ENCODE measurements at places on chromosomes 13 and 19.

DNA sequence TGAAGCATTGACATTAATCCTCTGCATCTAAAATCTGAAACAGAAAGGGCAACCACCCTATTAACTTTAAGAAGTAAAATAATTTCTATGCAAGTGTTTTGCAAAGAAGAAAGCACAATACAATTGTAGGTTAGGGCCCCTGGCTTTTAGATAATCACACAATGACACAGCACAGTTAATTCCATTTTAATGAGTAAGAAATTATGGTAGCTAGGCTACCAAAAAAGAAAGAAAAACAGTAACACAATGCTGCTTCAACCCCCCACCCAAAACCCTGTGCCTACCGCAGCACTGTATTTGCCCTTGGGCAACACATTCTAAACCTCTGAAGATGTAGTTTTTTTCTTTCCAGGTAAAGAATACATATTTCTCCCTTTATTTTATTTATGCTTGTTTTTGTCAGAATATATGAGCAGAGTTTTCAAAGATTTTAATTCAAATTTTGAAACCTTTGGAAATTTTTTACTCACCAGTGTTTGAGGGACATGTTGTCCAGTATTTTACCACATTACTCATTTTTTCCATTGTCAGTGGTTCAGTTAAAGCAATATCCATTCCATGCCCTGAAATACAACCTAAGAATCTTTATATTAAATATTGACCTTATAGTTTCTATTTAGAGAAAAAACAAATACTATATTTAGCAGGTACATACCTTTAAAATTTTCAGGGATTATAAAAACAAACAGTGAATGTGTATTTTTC lies 21.1 kb downstream of the SOHLH2 start:
- no peak for DNase-seq

DNA sequence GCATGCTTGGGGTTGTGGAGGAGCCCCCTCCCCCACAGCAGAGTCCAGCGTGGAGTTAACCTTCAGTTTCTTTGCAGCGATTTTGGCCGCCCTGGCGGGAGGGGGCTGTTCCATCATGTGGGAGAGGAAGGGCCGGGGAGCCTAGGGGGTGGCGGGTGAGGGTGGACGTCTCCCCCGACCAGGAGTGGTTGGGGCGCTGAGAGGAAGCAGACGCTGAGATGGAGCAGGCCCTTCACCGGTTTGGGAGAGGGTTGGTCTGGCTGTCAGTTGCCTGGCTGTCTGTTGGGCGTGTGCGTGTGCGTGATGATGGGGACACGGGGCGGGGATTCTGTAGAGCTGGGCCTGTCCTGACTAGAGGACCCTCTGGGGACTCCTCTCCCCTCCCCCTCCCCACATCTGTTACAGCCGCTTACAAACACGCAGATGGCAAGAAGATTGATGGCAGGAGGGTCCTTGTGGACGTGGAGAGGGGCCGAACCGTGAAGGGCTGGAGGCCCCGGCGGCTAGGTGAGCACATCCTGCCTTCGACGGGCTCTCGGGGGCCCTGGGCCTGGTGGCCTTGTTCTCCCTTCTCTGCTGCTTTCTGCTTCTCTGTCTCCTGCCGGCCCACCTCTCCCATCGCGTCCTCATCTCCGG lies 9.8 kb upstream of the LIN7B start:
- DNase-seq: no peak

DNA sequence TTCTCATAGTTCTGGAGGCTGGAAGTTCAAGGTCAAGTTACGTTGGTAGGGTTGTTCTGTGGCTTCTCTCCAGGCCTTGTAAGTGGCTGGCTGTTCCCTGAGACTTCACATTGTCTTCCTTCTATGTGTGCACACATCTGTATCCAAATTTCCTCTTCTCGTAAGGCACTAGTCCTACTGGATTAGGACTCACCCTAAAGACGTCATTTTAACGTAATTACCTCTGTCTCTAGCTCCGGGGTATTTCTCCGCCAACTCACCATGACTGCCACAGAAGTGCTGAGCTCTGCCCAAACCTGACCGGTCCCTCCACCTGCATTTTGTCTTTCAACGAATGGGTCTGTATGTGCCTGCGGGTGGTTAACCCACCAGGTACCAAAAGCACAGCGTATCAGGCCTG lies 8.7 kb upstream of the SYDE1 start:
- DNase-seq: no peak

DNA sequence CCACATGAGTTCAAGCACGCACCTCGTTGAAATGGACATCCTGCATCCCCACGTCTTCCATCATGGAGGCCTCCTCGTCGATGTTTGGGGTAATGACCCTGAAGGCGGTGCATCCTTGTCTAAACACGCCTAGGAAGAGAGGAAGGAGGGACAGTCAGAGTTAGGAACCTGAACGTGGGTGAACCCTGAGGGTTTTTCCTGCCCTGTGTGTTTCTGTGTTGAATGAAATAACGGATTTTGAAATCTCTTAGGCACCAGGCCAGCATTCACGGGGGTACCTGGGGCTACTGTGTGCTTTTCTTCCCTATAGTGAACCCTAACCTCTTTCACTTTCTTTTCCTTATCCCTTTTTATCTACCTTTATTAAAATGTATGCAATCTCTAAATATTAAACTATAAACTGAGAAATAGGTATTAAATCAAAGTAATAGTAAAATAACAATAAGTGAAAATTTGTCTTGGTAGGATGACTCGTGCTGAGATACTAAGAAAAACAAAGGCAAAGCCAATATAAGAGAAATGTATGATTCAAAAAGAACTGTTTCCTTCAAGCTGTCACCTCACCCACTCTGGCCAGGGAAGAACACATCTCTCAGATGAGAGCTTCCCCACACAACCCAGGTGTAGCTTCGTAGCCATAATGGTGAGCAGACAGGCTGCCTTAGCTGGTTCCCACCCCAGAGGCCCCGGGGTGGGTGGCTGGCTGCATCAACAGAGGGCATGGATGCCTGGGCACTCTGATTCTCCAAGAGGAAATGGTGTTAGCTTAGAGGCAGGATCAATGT lies 72.1 kb upstream of the SLC15A1 start:
- DNase-seq: no peak

DNA sequence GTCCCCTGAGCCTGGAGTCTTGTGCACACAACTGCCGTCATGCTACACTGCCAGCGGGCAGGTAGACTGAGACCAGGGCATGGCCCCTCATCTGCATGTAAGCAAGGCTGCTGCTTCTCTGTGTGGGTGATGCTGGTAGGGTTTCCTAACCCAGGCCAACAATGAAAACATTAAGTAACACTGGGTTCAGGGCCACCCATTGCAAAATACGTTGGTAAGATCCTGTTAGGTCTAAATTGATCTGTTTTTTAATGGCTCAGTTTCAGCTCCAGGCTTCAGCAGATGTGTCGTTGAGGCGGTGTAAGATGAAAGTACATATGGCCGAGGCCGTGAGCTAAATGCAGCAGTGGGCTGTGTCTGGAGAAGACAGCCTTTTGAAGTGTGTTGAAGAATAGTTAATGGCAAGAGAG lies 383.4 kb downstream of the IRS2 start:
- no peak for DNase-seq

Measured in stimulated activated CD8-positive, alpha-beta memory T cell treated with anti-CD3 and anti-CD28 coated beads, Interleukin-15, amount 100 ng/mL, for 24 hours (primary cell).